Suppressor macrophage (primary cell): ENCODE measurements at places on chromosomes 4 and X.

GRCh38 chr4:41541687-41542094 is 3.7 kb downstream of the LIMCH1 start:
- DNase-seq, result no peak

DNA sequence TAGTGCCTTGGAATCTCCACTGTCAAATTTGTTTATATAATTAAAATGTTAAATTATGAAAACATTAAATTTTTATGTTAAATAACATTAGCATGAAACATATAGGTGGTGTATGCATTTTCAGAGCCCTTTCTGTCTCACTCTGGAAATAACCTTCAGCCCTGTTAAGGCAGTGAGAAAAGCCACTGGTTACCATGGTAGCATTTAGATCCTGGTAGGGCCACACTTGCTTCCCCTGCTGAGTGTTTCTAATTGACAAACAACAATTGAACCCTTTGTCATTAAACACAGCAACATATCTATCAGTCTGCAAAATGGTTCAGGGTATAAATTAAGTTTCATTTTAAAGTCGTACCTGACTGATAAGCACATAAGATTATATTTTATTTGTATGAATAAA is 63.5 kb downstream of the PDK3 start:
- DNase-seq, result no peak

GRCh38 chr4:101081695-101082369 is 265.5 kb downstream of the PPP3CA start:
- DNase-seq, result no peak

- DNase-seq, result no peak
Measured at GRCh38 chr4:4618847-4619246, 77.0 kb upstream of the STX18 start.

DNA sequence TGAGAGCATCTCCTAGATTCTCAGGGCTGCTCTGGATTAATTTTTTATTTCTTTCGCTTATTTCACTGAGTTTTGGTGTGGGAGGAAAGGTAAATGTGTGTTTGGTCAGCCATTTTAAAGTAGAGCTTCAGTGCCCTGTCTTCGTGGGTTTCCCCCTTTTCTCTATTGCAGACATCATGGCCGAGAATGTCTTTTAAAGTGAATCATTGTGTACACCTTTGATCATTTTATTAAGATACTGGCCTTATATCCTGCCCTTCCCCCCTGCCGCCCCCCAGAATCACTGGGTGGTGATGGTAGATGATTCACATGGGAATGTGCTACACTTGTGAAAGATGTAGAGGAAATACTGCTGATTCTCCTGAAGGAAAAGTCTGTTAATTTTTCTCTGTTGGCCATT is 23.8 kb downstream of the CDKL5 start:
- no peak for DNase-seq

DNA sequence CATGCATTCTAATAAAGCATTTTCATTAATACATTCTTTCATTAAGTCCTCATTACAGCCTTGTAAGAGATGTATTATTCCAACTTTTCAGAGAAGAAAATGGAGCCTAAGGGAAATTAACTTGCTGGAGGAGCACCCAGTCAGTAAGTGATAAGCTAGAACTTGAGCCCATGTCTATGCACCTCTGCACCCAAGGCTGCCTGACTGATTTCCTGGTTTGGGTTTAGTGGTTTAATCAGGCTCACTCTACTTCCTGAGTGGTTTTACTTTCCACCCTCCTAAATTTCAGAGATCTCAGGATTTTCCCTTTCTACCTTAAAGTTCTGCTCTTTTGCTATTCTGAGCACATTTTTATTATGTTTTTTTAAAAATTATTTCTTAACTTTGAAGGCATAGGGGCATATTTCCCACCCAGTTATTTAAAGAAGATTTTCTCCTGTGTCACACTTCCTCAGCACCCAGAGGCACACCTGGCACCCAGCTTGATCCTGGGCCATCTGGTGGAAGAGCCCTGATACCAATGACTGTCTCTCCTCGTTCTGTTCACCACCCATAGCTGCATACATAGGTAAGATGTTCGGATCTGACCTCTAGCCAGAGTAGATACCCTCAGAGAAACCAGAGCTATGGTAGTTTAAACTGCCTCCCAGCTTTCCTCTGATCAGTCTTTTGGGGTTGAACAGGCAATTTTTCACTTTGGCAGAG is 10.4 kb downstream of the CORIN start:
- no peak for DNase-seq

GRCh38 chr4:166282081-166282770 is 409.2 kb downstream of the TLL1 start:
- no peak for DNase-seq
